ENCODE measurements at places on chromosomes 5 and 9. TPM values are rescaled to one million over a fixed set of nuclear protein-coding genes. Genes with fewer than 3 reads are reported as not detected.

The IFNA2 gene
- not detected for total RNA-seq

The C9orf152 gene
- total RNA-seq, result not detected

The LHX3 gene
- total RNA-seq, result not detected

The ANKRD34B gene
- not detected for total RNA-seq

The SLC6A18 gene
- not detected for total RNA-seq

The TUT7 gene
- 16.3 TPM for total RNA-seq

The ZNF618 gene
- 3.0 TPM for total RNA-seq

The PCDHA11 gene
- total RNA-seq, result 0.96 TPM

The PCDHB8 gene
- 1.7 TPM for total RNA-seq

The PLPP7 gene
- 216 TPM for total RNA-seq

The SLC6A19 gene
- total RNA-seq, result not detected

The GALT gene
- 35.0 TPM for total RNA-seq

The TAF11L2 gene
- not detected for total RNA-seq

The FAM153A gene
- 1.9 TPM for total RNA-seq

The ARHGEF39 gene
- total RNA-seq, result not detected
